Osteocyte (in vitro differentiated cells): ENCODE measurements at places on chromosomes 6 and 20.

GRCh38 chr6:110778333-110778732, 36.9 kb downstream of the CDK19 start:
- DNase-seq: no peak

DNA sequence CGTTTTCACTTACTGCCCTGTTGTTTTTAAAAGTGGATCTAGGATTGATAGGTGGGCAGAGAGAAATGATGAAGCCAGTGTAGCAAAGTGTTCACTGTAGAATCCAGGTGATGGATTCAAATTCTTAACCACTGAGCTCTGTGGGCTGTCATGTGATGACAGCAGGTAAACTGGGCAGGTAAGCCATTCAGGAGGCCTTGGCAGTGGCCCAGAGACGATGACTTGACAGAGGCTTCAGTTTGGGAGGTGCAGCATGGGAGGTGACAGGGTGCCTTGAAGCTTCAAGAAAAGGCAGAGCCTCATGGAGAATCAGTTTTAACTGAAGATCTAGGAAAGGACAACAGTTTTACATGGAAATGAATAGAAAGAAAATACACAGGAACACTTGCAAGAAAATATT, 2.0 kb downstream of the NAA20 start:
- DNase-seq: no peak

GRCh38 chr6:4055420-4056041, 23.4 kb downstream of the FAM217A start:
- DNase-seq: no peak

- DNase-seq: no peak
These were observed 14.6 kb downstream of the ADGRB3 start for GRCh38 chr6:68649669-68650068.

- DNase-seq: no peak
These were observed 493 bp downstream of the CRYBG1 start for GRCh38 chr6:106360989-106361430.

GRCh38 chr20:64229507-64230061, 26.0 kb upstream of the PCMTD2 start:
- DNase-seq: no peak

GRCh38 chr20:56833427-56833826, 204.3 kb downstream of the TFAP2C start:
- DNase-seq: no peak

- DNase-seq: no peak
These were observed 38.2 kb upstream of the CTAGE9 start for GRCh38 chr6:131749023-131749422.
